ENCODE measurements at places on chromosomes 6 and 20.

GRCh38 chr6:55023230-55023629 is 151.1 kb upstream of the HCRTR2 start:
- H3K36me3 ChIP-seq: no peaks in the 10 kb centered on the region
- no peaks in the 10 kb centered on the region for H3K4me1 ChIP-seq
- H3K27me3 ChIP-seq: no peaks in the 10 kb centered on the region
- no peak overlapping the region for H3K4me3 ChIP-seq

GRCh38 chr20:25310921-25311728 is 63.2 kb downstream of the PYGB start:
- H3K4me3 ChIP-seq: peak overlapping the region; percentile 42
- H3K27ac ChIP-seq: no peak overlapping the region
- no peak for DNase-seq
- peaks cover 14% of the 10 kb centered on the region for H3K4me1 ChIP-seq
- no peaks in the 10 kb centered on the region for H3K27me3 ChIP-seq

DNA sequence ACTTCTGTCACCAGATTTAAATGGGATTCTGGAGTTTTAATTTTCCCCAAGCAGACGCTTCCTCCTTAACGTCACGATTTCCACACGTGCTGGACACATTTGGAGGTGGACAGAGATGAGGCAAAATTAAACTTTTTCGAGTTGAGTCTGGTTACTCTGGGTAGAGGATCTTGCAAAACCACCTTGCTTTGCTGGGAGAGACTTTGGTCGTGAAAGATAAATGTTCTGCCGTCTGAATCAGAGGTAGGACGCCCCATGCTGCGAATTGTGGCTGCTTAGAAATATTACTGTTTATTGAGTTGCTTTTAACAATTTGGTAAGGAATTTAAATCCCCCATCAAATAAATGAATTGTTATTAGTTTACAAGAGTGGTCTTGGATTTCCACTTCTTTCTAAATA is 46.8 kb downstream of the CTCFL start:
- no peak overlapping the region for H3K4me3 ChIP-seq
- H3K36me3 ChIP-seq: no peaks in the 10 kb centered on the region
- no peak overlapping the region for H3K27ac ChIP-seq
- H3K4me1 ChIP-seq: peaks cover 8% of the 10 kb centered on the region
- H3K27me3 ChIP-seq: no peaks in the 10 kb centered on the region

- no peaks in the 10 kb centered on the region for H3K4me1 ChIP-seq
- no peak overlapping the region for H3K27ac ChIP-seq
- no peak overlapping the region for H3K4me3 ChIP-seq
- H3K27me3 ChIP-seq: no peaks in the 10 kb centered on the region
- DNase-seq: no peak
- no peaks in the 10 kb centered on the region for H3K36me3 ChIP-seq
Observed at GRCh38 chr6:154891901-154892300, 103.2 kb upstream of the TIAM2 start.

- H3K27ac ChIP-seq: no peak overlapping the region
- DNase-seq: peak; percentile 30
- H3K36me3 ChIP-seq: no peaks in the 10 kb centered on the region
- H3K4me3 ChIP-seq: no peak overlapping the region
- peaks cover 44% of the 10 kb centered on the region for H3K4me1 ChIP-seq
- no peaks in the 10 kb centered on the region for H3K27me3 ChIP-seq
Observed at GRCh38 chr20:60057123-60057865, 99.1 kb downstream of the CDH26 start.

- no peaks in the 10 kb centered on the region for H3K27me3 ChIP-seq
- H3K36me3 ChIP-seq: no peaks in the 10 kb centered on the region
- no peak overlapping the region for H3K4me3 ChIP-seq
- no peak overlapping the region for H3K27ac ChIP-seq
- DNase-seq: no peak
- H3K4me1 ChIP-seq: no peaks in the 10 kb centered on the region
Observed at GRCh38 chr20:39356908-39357307, 394.8 kb downstream of the DHX35 start.

DNA sequence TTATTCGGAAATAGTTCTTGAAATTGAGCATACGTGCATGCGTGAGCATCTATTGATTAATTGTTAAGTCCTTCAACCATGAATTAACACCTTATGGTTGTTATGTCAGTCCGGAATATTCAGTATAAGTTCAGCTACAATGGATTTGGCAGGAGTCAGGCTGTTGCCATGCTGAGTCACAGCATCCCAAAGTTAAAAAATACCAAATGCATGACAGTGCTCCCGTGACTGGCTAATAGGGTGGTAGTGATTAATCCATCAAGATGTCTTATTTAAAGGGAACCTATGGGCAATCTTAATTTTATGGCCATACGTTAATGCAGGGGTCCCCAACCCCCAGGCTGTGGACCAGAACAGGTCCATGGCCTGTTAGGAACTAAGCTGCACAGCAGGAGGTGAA is 10.5 kb downstream of the RAE1 start:
- no peak for DNase-seq
- H3K36me3 ChIP-seq: peaks cover 32% of the 10 kb centered on the region
- no peaks in the 10 kb centered on the region for H3K4me1 ChIP-seq

- H3K4me1 ChIP-seq: peaks cover 5% of the 10 kb centered on the region
- H3K36me3 ChIP-seq: no peaks in the 10 kb centered on the region
- no peak for DNase-seq
Observed at GRCh38 chr6:166644681-166645080, 17.6 kb upstream of the RPS6KA2 start.

DNA sequence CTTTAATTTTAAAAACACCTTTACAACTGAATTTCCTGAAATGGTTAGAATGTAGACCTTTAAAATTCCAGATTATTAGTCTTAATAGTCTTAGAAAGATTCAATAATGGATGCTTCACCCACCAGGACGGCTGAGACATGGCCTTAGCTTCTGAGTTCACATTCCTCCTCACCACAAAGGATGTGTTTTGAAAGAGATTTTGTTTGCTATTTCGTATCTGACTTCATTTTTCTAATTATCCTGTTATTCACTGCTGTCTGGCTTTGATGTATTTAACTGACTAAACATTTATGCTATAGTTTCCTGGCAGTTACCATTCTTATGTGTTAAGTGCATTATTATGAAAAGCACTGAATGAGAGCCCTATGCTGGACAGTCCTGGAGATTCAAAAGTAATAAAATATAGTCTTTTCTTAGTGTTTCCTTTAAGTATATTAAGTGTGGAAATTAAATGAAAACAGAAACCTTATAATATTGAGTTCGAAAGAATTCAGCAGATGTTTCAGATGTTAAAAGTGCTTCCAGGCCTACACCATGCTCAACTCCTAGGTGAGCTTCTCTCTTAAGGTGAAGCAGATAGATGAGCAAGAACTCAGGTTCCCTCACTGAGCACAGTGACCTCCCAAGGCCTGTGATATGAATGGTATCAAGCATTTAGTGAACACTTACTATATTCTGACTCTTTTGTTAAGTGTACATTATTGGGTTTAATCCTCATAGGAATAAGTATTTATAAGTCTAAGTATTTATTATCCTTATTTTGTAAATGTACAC is 40.3 kb downstream of the MAP3K4 start:
- H3K4me3 ChIP-seq: no peak overlapping the region
- H3K27me3 ChIP-seq: no peaks in the 10 kb centered on the region

GRCh38 chr6:125793863-125794262 is 3.1 kb downstream of the NCOA7 start:
- H3K4me3 ChIP-seq: no peak overlapping the region
- H3K27me3 ChIP-seq: no peaks in the 10 kb centered on the region
- H3K27ac ChIP-seq: no peak overlapping the region
- H3K36me3 ChIP-seq: no peaks in the 10 kb centered on the region
- peaks cover 29% of the 10 kb centered on the region for H3K4me1 ChIP-seq

GRCh38 chr6:143159001-143159400 is 98.3 kb downstream of the AIG1 start:
- no peak for DNase-seq
- no peak overlapping the region for H3K4me3 ChIP-seq
- H3K4me1 ChIP-seq: no peaks in the 10 kb centered on the region
- no peaks in the 10 kb centered on the region for H3K36me3 ChIP-seq
- no peaks in the 10 kb centered on the region for H3K27me3 ChIP-seq

DNA sequence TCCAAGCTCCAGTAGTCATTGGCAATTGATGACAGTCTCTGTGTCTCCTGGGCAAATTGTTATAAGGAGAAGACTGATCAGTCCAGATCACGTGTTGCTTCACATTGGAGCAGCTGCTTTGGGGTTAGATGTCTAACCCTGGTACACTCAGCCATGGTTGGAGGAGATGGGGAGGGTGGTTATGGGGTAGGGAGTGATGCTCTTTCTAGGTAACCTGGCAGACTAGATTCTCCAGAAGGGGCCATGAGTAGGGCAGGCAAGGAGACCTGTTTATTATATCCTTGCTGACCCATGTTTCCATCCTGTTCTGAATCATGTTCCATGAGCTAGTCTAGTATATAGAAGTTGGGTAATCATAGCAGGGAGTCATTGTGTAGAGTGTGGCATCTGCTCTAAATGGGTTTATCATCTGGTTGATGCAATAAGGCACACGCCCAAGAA is 50.8 kb upstream of the BACH2 start:
- H3K4me3 ChIP-seq: no peak overlapping the region
- no peak overlapping the region for H3K27ac ChIP-seq
- H3K36me3 ChIP-seq: no peaks in the 10 kb centered on the region
- peaks cover 6% of the 10 kb centered on the region for H3K4me1 ChIP-seq
- no peak for DNase-seq

- no peaks in the 10 kb centered on the region for H3K36me3 ChIP-seq
- no peaks in the 10 kb centered on the region for H3K4me1 ChIP-seq
- no peak for DNase-seq
- no peak overlapping the region for H3K4me3 ChIP-seq
Observed at GRCh38 chr20:53405139-53405538, 188.5 kb downstream of the ZNF217 start.

- no peak overlapping the region for H3K27ac ChIP-seq
- no peaks in the 10 kb centered on the region for H3K27me3 ChIP-seq
- H3K4me3 ChIP-seq: no peak overlapping the region
- no peak for DNase-seq
- H3K4me1 ChIP-seq: no peaks in the 10 kb centered on the region
Observed at GRCh38 chr6:92150553-92150952, 1268.8 kb downstream of the EPHA7 start.

DNA sequence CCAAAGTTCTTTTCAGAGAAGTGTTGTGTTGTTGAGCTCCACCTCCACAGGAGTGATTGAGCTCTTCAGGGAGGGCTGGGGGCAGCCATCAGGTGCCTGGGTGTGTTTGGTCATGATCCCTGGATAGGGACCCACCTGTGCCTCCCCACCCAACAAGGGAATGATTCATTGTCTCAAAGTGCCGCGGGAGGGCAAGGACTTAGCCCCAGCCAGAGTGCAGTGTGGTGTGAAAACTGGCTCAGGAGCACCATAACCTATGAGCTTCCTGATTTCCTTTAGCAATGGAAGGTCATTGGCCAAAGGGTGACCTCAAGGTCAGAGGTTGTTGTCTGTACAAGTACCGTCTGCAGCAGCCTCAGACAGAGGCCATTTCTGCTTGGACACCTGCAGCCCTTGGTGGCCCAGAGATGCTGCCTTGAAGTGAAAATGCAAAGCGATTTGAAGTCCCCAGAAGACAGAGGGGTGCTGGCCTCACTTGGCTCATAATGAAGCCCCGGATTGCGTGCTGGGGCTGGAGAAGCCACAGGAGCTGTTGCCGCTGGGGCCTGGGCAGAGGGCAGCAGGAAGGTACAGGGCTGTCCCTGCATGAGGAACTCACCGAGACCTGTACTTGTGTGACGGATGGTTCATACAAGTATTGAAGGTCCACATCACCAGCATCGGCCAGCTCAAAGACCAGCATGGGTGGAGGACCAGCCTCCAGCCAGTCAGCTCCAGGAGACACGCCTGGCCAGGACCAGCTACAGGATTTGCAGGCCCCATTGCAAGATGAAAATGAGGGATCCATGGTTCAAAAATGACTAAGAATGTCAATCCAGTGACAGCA is 100.6 kb upstream of the DUSP22 start:
- H3K4me1 ChIP-seq: peaks cover 34% of the 10 kb centered on the region
- H3K27ac ChIP-seq: no peak overlapping the region
- H3K27me3 ChIP-seq: no peaks in the 10 kb centered on the region
- H3K4me3 ChIP-seq: no peak overlapping the region
- no peak for DNase-seq

- no peaks in the 10 kb centered on the region for H3K27me3 ChIP-seq
- no peaks in the 10 kb centered on the region for H3K36me3 ChIP-seq
- no peak overlapping the region for H3K27ac ChIP-seq
- no peaks in the 10 kb centered on the region for H3K4me1 ChIP-seq
- H3K4me3 ChIP-seq: no peak overlapping the region
Observed at GRCh38 chr20:7459083-7459482, 481.2 kb downstream of the HAO1 start.

DNA sequence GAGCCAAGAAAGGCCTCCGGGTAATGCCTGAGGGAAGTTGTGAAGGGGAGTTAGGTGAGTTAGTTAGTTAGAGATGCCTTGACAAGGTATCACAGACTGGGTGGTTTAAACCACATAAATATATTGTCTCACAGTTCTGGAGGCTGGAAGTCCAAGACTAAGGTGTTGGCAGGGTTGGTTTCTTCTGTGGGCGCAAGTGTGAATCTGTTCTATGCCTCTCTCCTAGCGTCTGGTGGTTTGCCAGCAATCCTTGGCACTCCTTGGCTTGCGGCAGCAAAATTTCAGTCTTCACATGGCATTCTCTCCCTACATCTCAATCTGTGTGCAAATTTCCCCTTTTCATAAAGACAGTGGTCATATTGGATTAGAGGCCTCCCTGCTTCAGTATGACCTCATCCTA is 29.7 kb upstream of the RANBP9 start:
- DNase-seq: no peak
- H3K4me1 ChIP-seq: no peaks in the 10 kb centered on the region
- H3K27me3 ChIP-seq: no peaks in the 10 kb centered on the region
- no peaks in the 10 kb centered on the region for H3K36me3 ChIP-seq
- no peak overlapping the region for H3K27ac ChIP-seq
- H3K4me3 ChIP-seq: no peak overlapping the region

DNA sequence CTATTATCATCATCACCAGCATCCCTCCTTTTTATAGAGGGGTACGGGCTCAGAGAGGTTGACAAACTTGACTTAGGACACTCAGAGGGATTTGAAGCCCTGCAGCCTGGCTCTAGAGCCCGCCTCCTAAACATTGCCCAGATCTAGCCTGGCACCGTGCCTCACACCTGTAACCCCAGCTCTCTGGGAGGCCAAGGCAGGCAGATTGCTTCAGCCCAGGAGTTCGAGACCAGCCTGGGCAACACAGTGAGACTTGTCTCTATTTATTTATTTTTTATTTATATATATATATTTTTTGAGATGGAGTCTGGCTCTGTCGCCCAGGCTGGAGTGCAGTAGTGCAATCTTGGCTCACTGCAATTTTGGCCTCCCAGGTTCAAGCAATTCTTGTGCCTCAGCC is 6.3 kb upstream of the CSE1L start:
- no peak overlapping the region for H3K4me3 ChIP-seq
- H3K36me3 ChIP-seq: peaks cover 3% of the 10 kb centered on the region
- peaks cover 14% of the 10 kb centered on the region for H3K4me1 ChIP-seq
- no peaks in the 10 kb centered on the region for H3K27me3 ChIP-seq
- no peak for DNase-seq

DNA sequence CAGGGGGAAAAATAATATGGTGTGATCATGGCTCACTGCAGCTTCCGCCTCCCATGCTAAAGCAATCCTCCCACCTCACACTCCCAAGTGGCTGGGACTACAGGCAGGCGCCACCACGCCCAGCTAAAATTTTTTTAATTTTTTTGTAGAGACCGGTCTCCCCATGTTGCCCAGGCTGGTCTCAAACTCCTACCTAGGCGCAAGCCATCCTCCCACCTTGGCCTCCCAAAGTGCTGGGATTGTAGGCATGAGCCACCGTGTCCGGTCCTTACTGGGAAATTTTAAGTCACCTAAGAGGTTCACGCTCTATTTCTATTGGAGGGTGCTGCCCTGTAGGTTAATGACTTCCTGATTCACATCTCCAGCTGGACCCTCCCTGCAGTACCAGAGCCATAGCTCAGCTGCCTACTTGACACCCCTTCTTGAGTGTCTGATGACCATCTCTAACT is 626 bp upstream of the CDK5RAP1 start:
- no peak for DNase-seq
- H3K27me3 ChIP-seq: no peaks in the 10 kb centered on the region
- H3K36me3 ChIP-seq: no peaks in the 10 kb centered on the region
